HAP-1 (cell line): ENCODE measurements at places on chromosomes 13 and 19.

DNA sequence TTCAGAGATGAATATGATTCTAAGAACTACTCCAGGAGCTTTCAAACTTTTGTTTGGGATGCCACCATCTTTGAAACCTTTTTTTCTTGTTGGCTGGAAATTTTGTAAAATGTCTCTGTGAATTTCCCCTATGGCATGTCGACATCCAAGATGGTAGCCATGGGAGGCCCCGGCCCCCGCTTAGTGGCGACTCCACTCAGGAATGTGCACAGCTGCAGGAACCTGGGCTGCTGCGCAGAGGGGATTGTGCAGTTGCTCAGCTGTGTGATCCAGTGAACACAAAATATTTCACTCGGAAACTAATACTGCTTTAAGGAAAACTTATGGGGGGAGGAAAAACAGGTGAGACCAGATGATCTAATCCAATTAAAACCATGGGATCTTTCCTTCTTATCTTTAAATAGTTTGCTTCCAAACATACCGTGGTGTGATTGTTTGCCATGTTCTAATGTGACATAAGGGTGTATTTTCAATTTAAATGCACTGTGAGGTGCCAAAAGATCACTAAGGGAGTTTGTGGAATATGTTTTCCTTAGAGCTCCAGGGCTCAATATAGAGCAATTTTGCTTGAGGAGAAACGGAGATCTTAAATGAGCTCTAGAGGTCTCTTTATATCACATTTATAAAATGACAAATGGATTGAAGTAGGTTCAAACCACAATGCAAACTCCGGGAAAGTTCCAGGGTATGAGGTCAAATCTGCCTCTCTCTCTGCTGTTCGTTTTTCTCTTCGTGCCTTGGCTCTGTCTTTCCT lies 497.7 kb downstream of the FGF9 start:
- DNase-seq, result no peak

DNA sequence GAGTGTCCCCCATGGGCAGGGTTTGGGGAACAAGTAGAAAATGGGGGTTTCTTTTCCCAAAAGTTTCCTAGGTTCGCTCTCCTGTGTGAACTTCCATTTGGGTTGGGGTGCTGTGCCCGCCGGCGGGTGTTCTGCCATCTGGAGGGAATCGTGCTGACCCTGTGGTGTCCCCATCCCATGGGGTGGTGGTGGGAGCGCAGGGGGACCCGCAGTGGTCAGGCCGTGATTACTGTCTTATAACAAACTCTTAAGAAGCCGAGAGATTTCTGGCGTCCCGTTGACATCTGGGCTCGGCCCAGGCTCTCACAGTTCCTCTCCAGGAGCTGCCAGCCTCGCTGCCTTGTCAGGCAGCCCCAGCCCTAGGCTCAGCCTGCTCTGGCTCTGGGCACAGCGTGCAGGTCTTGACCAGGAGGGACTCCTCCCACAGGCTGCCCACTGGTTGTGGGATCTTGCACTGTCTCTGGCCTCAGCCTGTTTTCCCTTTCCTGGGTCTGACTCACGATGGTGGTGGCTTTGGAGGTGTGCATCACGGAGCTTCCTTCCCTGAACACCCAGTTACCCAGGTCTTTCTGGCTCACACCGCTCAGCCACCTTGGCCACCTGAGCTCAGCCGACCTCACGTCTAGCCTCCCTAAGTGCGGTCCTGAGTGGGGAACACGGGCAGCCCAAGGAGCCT lies 34.5 kb downstream of the PLEKHJ1 start:
- no peak for DNase-seq

GRCh38 chr19:19540064-19540714 lies 2.1 kb downstream of the CILP2 start:
- DNase-seq, result peak; percentile 70

DNA sequence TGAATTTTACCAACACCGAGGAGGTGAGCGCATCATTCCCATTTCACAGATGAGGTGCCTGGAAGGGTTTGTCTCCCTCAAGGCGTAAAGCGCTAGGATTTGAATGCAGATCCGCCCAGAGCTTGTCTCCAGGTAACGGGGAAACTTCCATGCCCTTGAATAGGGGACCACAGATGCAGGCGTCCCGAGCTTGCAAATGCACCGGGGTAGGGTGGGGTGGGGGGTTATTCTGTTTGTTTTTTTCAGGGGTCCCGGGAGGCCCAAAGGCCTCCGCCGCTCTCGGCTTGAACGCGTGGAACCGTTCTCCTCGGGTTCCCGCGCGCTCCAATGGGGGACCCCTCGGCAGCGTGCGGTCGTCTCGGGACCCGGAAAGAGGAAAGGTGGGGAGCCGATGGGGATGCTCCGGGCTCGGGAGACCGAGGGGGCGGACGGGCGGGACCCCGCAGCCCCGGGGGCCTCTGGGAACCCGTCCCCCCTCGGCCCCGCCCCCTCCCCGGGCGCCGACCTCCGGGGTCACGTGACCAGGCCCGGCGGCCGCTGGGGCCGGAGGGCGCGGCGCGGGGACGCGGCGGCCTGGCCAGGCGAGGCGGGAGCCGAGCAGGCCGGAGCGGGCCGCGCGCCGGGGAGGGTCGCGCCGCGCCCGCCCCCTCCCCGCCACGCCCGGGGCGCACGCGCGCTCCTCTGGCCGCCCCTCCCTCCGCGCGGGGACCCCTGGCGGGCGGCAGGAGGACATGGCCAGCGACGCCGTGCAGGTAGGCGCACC lies at the start of gene PKN1:
Gene PKN1 (plus strand): TSS at position 516 of the 763 bp plus-strand sequence. CDS start 216 bp downstream, at position 732.
- peak; percentile 51 for DNase-seq

DNA sequence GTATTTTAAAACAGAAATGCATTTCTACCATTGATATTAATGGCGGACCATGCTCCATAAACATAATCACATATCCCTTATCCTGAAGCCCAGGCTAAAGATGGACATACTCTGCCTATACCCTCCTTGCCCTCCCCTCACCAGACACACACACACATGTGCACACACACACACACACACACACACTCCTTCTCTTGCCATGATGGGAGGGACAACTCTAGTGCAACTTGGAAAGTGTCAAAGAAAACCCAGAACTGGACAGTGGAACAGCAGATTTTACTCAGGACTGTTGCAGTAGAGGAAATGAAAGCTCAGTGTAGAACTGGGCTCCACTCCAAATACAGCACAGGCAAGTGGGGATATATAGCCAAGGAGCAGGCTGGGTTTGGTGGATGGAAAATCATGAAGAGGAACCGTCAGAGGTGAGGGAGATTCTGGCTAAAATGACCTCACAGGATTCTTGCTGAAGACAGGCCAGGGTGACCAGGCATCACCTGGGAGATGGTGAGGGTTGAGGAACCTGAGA lies 40.8 kb downstream of the TNFRSF19 start:
- no peak for DNase-seq

GRCh38 chr19:17902701-17903100 lies 30.1 kb upstream of the CCDC124 start:
- DNase-seq, result no peak

- no peak for DNase-seq
These were observed 3.0 kb downstream of the CD209 start for GRCh38 chr19:7744199-7744786.

GRCh38 chr19:57668635-57669034 lies at the start of gene ZSCAN4:
Gene ZSCAN4, plus strand, starts transcription at chr19:57668935. Its CDS starts 7,211 bp downstream, at chr19:57676146.
- DNase-seq, result no peak

- DNase-seq, result no peak
These were observed 54.5 kb upstream of the MTIF3 start for GRCh38 chr13:27504868-27505194.

- peak; percentile 11 for DNase-seq
These were observed 2.5 kb upstream of the ZNF121 start for GRCh38 chr19:9586764-9587163.

GRCh38 chr19:3146677-3147100 lies 10.9 kb downstream of the GNA15 start:
- DNase-seq, result no peak
